ENCODE measurements at places on chromosomes 5 and 9.

GRCh38 chr9:113223963-113224362, 2.6 kb downstream of the SLC31A1 start:
- no peak for DNase-seq

- no peak for DNase-seq
Measured at GRCh38 chr5:91641730-91642350, 258.7 kb upstream of the ARRDC3 start.

GRCh38 chr5:143290125-143290524, 113.4 kb downstream of the NR3C1 start:
- DNase-seq, result no peak

- no peak for DNase-seq
Measured at GRCh38 chr9:11933926-11934325, 759.3 kb upstream of the TYRP1 start.

DNA sequence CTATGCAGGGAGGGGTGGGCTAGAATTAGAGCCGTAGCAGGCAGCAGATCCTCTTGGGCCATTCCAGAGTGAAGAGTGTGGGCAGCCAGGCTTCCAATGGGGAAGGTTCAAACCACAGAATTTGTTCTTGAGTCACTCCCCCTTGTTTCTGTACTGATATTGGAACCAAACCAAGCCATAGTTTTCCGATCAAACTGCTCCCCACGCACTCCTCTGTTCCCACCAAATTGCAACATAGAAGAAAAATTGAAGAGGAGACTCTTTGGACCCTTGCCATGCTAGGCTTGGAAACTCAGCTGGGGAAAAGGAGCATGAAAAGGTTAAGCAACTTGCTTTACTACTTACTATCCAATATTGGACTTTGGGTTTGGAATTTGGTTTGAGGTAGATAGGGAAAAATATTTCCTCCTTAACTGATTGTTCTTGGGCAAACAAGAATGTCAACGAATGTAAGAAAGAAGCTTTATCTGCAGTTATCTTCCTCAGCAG, 165.8 kb upstream of the NR3C1 start:
- DNase-seq, result no peak

GRCh38 chr5:38639377-38640358, 83.2 kb upstream of the LIFR start:
- no peak for DNase-seq

GRCh38 chr5:142864290-142865260, 94.4 kb downstream of the ARHGAP26 start:
- DNase-seq, result no peak

DNA sequence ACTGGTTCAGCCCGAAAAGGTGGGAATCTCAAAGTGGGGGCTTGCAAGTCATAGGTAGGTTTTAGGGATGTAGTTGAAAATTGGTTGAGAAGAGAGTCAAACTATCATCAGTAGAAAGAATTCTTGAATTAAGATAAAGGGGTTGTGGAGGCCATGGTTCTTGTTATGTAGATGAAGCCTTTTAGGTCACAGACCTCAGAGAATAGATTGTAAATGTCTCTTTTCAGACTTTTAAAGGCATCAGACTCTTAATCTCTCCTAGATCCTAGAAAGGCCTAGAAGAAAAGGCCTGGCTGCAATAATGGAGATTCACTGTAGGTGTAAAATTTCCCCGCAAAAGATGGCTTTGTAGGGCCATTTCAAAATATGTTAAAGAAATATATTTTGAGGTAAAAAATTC, 96.4 kb downstream of the PSAT1 start:
- no peak for DNase-seq

DNA sequence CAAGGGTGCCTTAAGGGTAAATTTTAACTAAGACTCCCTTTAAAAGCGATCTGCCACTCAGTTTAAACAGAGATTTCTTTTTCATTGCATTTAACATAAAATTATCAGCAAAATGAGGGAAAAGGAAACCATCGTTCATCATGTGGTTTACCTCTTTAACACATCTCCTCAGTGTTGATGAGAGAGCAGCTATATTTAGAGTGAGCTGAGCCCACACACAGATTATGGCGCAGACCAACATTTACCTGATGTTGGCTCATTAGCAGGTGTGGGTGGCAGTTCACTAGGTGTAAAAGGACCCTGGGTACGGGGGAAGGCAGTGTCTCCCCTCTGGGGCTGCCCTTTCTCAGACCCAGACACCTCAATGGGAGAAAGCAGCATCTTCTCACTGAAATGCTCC, 149.8 kb downstream of the ENTREP1 start:
- no peak for DNase-seq

- DNase-seq, result no peak
Measured at GRCh38 chr5:137220523-137220927, 278.6 kb downstream of the SPOCK1 start.

GRCh38 chr5:12322042-12322441, 417.8 kb upstream of the CTNND2 start:
- no peak for DNase-seq

DNA sequence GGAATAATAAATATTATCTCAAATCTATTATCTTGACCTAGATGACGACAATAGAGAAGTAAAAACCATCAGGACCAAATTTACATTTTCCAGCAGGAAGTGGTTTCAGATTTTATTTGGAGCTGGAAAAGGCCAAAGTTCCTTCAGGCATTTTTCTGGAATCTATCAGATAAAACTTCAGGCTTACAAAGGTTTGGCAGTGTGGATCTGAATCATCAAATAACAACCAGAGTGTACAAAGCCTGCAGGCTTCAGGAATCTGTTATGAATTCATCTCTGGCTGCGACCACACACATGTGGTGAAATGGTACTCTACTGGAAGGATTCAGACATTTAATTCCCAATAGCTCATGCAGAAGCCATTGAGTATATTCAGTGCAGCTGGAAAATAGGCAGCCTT, 726.4 kb upstream of the GRAMD2B start:
- no peak for DNase-seq
